HepG2 (cell line): ENCODE measurements at places on chromosomes 6 and 20.

DNA sequence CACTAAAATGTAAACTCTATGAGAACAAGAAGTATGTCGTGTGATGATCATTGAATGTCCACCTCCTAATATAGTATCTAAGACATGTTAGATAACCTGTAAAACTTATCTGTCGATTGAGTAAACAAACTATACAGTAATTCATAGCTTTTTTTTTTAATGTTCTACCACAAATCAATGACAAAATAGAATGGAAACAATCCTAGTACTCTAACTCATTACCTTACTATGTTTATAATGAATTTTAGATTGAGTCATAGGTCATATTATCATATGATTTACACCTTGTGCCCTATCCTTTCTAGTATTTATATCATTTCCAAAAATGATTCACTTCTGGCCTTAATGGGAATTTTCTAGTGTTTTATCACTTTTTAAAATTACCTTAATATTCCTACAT lies 6.1 kb downstream of the VTA1 start:
- no peak for DNase-seq

GRCh38 chr6:20932284-20932683 lies 398.0 kb downstream of the CDKAL1 start:
- no peak for DNase-seq

DNA sequence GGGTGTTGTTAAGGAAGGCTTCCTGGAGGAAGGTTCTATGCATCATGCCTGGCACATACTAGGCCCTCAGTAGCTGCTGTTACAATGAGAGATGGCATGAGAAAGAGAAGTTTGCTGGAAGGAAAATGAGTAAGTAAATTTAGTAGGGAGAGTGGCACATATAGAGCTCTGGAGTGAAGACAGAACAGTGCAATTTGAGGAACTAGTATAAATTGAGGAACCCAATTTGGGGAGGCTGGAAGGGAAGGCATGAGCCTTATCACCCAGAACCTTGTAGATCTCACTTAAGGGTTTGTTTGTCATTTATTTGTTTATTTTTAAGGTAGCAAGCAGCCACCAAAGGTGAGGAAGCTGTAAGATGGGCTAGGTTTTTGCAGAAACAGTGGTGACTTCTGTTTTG lies 87.1 kb upstream of the SCGN start:
- DNase-seq = no peak

DNA sequence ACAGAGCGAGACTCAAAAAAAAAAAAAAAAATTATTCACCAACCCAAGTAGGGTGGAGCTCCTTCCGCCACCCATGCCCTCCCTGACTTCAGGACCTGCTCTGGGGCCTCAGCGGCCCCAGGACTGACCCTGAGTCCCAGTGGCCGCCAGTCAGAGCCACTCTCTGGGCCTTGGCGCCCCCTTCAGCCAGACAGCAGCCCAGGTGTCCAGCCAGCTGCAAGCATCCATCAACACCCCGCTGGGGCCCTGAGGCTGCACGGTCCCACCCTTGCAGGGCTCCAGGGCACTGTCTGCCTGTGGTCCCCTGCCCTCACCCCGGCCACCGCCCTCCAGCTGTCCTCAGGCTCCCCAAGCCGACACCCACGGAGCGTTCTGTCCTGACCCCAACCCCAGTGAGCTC lies 11.4 kb upstream of the KCNQ2 start:
- no peak for DNase-seq

DNA sequence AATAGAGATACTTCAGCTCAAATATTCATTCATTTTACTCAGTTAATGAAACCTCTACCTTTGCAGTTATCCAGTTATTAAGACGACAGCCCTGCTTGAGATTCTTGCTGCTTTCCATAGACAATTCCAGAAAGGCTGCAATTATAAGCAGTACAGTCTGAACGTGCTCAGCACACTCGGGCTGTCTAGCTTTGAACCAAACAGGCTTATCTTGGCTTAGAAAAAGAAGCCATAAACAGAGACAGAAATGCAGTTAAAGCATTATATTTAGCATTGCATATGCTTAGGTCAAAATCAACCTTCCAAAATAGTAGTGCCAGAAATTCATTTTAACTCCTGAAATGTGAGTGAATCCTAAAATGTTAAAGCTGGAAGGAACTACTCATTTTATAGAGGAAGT lies 204.1 kb upstream of the KCNQ5 start:
- no peak for DNase-seq

GRCh38 chr6:49299279-49299678 lies 163.8 kb downstream of the MMUT start:
- DNase-seq = no peak

- no peak for DNase-seq
These were observed 19.9 kb downstream of the COL9A1 start for GRCh38 chr6:70282919-70283461.

GRCh38 chr6:168189200-168190013 lies 110.4 kb upstream of the FRMD1 start:
- no peak for DNase-seq

DNA sequence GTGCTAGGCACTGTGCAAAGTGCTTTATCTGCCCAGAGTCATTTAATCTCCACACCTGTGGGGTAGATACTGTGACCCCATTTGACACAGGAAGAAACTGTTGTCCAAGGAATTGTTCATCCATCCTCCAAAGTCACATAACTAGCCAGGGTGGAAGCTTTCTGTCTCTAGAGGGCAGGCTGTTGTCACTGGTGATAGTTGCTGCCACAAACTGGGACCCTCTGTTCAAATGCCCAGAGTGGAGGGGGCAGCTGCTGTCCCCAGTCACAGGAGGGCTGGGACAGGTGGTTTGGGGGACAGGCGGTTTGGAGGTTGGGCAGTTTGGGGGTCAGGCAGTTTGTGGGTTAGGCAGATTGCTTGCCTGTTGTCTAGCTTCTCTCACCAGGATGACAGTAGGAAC lies 16.1 kb upstream of the TMEM242 start:
- no peak for DNase-seq

DNA sequence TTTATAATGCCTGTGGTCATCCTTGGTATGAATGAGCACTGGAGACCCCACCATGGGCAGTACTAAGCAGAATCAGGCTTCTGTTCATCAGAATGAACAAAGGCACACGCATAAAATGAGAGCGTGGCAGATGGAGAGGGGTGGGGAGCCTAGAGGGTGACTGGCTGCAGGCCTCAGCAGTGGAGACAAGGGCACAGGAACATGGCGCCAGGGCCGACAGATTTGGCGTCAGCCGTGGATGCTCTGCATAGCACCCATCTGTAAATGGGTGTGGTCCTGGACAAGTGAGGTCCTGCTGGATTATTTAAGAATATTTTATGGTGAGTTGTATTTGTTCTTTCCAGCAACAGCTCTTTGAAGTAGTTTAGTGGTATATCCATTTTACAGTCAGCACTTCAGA lies 33.1 kb downstream of the E2F3 start:
- no peak for DNase-seq

GRCh38 chr6:163148451-163149278 lies 265.9 kb upstream of the QKI start:
- DNase-seq = no peak

- no peak for DNase-seq
These were observed 110.0 kb downstream of the GPX5 start for GRCh38 chr6:28635547-28636158.

- DNase-seq = no peak
These were observed 15.0 kb downstream of the RAB23 start for GRCh38 chr6:57207141-57207540.

DNA sequence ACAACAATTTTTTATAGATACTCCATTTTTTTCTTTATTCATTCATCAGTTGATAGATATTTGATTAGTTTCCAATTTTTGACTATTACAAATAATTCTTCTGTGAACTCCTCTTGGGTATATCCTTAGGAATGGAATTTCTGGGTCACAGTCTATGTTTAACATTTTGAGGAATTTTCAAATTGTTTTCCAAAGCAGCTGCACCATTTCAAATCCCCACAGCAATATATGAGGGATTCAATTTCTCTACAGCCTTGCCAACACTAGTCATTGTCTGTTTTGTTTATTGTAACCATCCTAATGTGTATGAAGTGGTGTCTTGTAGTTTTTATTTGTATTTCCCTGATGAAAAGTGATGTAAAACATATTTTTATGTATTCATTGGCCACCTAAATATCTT lies 320.3 kb upstream of the DEFB112 start:
- DNase-seq = no peak

GRCh38 chr6:105452924-105453756 lies 50.3 kb upstream of the PREP start:
- no peak for DNase-seq

DNA sequence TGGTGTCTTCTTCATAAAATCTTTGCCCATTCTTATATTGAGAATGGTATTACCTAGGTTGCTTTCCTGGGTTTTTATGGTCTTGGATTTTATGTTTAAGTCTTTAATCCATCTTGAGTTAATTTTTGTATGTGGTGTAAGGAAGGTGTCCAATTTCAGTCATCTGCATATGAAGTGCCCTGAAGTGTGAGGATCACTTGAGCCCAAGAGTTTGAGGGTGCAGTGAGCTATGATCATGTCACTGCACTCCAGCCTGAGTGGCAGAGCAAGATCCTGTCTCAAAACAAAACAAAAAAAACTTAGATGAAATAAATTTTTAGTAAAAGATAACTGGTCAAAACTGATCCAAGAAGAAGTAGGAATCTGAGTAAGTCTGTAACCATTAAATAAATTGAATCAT lies 215.4 kb downstream of the TBC1D7 start:
- DNase-seq = no peak

GRCh38 chr20:18795366-18795765 lies 18.2 kb upstream of the SCP2D1 start:
- no peak for DNase-seq

- no peak for DNase-seq
These were observed 4.2 kb upstream of the GPR31 start for GRCh38 chr6:167161851-167162467.

DNA sequence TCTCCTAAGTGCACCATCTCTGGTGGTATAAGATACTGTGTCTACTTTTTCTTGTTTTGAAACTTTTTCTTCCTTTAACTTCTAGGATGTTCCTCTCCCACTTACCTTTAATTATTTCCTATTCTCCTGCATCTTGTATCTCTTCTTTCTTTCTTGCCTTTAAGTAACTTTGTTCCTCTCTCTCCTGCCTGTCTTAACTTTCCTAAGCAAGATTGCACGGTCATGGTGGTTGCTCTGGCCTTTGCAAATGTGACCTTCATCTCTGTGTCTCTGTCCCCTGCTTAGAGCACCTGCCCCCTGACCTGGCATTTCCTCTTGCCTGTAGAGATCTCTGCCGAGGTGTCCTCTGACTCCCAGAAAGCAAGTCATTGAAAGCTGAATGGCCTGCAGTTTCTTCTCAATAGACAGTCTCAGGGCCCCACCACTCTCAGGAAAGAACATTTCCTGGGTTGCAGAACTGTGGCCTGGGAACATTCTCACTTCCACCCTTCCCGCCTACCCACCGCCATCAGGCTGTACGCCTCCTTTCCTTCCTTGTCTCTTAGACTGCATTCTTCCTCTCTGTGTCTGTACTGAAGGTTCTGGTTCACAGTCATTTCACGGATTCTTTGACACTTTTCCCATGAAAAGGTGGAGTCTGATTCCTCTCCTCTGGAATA lies 12.8 kb downstream of the ZDHHC14 start:
- DNase-seq = no peak

DNA sequence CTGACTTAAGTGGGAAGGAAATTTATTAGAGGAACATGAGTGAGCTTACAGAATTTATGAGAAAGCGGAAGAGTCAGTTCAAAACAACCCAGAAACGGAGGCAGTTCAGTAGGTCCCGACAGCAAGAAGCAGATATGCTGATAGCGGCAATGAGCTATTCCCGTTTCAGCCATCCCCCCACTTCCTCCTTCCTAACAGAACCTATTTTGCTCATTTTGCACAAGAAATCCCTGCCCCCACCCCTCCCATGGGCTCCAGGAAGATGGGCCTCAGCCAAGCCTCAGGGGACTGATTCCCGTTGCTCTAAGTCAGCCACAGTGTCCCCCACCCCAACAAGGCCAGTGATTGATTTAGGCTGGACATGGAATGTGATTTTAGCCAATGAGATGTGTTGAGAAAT lies 157.5 kb downstream of the CEBPB start:
- no peak for DNase-seq

DNA sequence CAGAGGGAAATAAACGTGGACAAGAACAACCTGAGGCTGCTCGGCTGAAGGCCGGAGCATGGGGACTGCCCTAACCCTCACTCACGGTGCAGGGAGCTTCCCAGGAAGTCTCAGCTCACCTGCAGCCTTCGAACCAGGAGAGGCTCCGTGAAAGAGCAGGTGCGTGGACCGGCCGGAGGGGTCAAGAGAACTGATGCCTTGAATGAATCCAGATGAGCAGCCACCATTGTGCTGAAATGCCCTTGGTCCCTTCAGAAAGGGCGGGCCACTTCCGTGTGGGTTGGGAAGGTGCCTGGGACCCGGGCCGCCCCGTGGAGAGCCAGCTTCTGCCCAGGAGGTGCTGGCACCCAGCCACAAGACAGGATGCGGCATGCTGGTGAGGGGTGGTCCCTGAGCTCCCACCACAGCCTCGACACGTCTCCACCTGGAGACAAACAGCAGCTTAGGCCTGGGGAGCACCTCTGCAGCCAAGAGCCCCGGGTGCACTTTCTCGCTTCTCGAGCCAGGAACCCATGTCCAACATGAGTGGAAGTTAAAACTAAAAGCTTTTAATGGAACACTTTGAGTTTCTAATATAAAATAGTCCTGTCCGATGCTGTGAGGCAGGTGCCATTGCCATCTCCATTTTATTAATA lies 83.5 kb downstream of the TTLL2 start:
- DNase-seq = no peak

DNA sequence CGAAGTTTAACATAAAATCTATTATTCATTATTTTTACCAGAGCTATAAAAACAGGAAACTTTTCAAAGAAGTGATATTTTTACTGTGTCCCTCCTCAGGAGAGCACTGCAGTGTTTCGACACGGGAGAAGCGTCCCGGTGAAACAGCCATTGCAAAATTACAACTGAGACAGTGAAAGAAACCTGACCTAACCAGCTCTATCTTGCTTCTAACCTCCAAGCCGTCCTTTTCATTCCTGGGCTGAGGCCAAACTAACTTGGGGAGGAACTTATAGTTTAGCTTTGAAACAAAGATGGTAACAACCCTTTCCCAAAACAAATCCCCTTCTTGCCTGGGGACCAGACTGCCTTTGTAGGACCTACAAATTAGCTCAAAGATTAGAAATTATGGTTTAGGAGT lies 79.2 kb downstream of the WDR27 start:
- DNase-seq = no peak
